Smooth muscle cell of bladder (primary cell): ENCODE measurements at places on chromosomes 3 and 15. TPM values are rescaled to one million over a fixed set of nuclear protein-coding genes. Genes with fewer than 3 reads are reported as not detected.

Gene SLC22A14
- total RNA-seq: under 0.01 and 0.18 TPM in 2 replicates

Gene TEX9
- 3.1 and 3.8 TPM in 2 replicates for total RNA-seq

Gene MORC1
- not detected in 2 replicates for total RNA-seq

Gene WDR5B
- total RNA-seq: 4.1 and 4.8 TPM in 2 replicates

Gene SOX14
- total RNA-seq: not detected in 2 replicates

Gene IMPG2
- 0.14 and 0.18 TPM in 2 replicates for total RNA-seq

Gene GOLGA8H
- total RNA-seq: under 0.01 and 0.14 TPM in 2 replicates

Gene SRGAP3
- total RNA-seq: 3.6 and 6.7 TPM in 2 replicates

Gene LYZL4
- not detected in 2 replicates for total RNA-seq

Gene C3orf20
- under 0.01 and 0.09 TPM in 2 replicates for total RNA-seq

Gene NRG4
- not detected in 2 replicates for total RNA-seq

Gene TTLL13
- total RNA-seq: 0.09 and 0.14 TPM in 2 replicates

Gene GUCA1C
- not detected in 2 replicates for total RNA-seq

Gene LARP6
- 42.6 and 61.3 TPM in 2 replicates for total RNA-seq

Gene CNTN3
- total RNA-seq: 0.28 and 2.4 TPM in 2 replicates

Gene C3orf85
- not detected in 2 replicates for total RNA-seq

Gene TRPM1
- not detected in 2 replicates for total RNA-seq

Gene TRIM71
- not detected in 2 replicates for total RNA-seq

Gene POPDC2
- under 0.01 and 0.37 TPM in 2 replicates for total RNA-seq

Gene PLCB2
- under 0.01 and 0.18 TPM in 2 replicates for total RNA-seq

Gene C3orf22
- total RNA-seq: not detected in 2 replicates

Gene CLDN1
- 0.14 and 0.18 TPM in 2 replicates for total RNA-seq
